NCI-H146 (cell line): ENCODE measurements at places on chromosomes 2 and 18.
A peak's percentile ranks its signal among the peaks of the same experiment; 100 is the strongest.

DNA sequence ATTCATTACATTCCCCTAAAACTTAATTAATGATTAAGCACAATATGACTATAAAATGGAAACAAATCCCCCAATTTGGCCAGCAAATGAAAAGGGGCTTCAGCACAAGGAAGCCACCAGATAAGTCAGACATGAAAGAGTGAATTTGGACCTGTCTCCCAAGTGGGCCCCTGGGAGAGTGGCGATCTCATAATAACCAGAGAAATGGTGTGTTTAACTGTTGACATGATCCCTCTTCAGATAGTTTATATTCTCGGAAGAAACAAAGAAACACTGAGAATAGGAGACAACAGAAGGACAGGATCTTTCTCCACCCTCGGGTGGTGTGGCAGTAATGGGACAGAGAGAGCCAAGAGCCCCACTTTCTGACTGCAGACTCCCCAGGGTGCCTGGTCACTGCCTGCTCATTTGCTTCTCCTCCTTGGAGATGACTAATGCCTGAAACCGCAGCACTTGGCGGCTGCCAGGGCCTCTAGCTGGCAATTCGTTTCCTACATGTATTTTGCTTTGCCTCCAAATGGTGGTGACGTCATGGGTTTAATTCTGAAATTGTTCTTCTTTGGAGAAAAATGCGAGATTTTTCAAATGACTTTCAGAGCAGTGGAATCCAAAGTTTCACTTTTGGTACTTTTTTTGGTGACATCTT lies 46.4 kb upstream of the SPP2 start:
- DNase-seq: no peak

- DNase-seq: no peak
These were observed 52.7 kb downstream of the RBMS1 start for GRCh38 chr2:160440888-160441287.

DNA sequence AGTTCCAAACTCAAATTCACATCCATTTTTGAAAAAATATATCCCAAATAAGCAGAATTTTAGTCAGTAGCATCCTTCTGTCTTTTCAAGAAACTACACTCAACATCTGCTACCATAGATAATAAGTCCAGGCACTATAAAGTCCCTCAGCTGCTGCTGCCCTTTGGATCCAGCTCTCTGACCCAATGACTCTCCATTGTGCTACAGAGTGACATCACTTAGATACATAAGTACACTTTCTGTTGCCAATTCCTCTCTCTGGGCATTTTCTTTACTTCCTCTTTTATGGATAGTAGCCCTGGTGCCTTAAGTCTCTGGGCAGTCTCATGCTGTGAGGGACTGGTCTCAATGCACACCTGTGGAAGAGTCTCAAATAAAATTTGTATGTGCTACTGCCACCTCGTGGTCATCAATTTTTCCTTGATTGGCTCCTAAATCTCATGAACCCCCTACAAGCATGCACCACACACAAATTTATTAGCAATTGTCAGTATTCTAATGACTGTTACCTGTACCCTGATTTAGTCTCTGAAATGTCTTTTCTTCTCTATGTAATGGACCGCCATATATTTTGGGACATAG lies 219.2 kb downstream of the LRP1B start:
- DNase-seq: no peak

DNA sequence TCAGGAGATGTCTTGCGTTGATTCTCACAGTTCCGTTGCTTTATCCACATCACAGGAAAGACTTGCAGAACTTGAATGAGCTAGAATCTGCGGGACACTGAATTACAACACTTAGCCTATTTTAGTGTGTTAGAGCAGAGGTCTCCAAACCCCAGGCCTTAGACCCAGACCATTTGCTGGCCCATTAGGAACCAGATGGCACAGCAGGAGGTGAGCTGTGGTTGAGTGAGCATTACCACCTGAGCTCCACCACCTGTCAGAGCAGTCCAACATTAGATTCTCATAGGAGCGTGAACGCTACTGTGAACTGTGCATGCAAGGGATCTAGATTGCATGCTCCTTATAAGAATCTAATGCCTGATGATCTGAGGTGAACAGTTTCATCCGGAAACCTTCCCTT lies 3.8 kb downstream of the MRPL30 start:
- DNase-seq: peak; percentile 59

DNA sequence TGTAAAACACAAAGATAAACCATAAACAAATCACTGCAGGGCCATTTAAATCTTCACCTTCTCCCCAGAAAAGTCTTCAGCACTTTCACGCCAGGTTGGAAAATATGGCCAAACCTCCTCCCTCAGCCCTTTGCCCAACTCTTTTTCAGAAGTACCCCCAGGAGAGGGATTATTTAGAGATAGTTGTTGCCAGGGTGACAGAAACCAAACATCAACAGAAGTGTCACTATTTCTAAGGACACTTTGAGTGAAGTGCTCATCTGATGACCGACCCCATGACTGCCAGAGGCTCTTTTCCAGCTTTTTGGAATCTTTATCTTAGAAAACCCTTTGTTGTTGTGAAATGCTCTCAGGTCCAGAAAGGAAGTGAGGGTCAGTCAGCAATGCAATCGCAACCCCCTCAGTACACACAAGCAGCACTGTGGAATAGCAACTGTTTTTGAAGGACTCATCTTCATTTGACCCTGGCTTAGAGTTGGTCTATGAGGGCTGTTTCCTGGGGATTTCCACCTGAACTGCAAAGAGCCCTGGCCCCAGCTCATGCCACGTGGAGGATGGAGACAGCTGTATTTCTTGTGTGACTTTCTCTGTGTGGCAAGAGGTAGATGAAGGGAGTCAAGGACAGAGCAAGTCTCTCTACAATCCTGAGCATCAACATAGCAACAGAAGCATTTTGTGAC lies 114.0 kb upstream of the STON1 start:
- no peak for DNase-seq

DNA sequence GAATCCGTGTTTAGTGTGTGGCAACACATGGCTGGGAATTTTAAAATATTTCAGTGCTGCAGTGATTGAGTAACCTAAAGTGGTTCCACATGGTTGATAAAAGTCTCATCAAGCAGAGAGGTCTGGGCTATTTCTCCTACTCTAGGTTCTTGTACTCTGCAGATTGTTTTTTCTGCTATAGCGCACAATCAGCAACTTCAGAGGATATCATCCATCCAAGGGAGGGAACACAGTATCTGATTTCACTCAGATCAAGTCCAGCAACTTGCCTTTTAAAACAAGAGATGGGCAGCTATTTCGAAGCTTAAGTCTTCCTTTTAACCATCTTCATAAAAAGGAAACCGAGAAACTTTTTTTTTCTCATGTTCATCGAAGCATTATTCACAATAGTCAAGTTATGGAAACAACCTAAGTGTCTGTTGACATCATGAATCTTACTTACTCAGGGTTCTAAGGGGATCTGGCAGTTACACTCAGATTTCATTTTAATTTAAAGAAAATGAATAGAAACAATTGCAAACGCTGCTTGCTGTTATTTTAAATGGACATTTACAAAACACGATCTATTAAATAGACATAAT lies 172.7 kb upstream of the TRIB2 start:
- DNase-seq: no peak
